ENCODE measurements at places on chromosomes 3 and 15.

GRCh38 chr15:58336161-58336560, 95.6 kb upstream of the LIPC start:
- no peak for DNase-seq

DNA sequence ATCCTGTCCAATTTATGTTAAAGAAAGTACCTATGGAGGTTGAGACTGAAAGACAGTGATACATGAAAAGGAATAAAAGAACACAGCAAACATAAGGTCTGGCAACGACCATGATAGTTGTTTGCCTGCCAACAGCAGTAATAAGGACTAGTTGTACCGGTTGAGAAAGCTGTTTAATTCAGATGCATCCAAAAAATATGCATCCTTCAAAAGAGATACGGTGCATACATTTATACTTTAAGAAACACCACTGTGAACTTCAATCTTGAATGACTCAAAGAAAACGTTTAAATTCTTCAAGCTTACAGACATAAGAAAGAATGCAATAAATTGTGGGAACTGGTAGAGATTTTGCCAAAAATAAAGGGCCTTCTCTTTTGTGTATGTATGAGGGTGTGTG, 492.1 kb downstream of the NLGN1 start:
- no peak for DNase-seq

GRCh38 chr3:168598250-168598649, 502.5 kb upstream of the GOLIM4 start:
- DNase-seq = no peak

DNA sequence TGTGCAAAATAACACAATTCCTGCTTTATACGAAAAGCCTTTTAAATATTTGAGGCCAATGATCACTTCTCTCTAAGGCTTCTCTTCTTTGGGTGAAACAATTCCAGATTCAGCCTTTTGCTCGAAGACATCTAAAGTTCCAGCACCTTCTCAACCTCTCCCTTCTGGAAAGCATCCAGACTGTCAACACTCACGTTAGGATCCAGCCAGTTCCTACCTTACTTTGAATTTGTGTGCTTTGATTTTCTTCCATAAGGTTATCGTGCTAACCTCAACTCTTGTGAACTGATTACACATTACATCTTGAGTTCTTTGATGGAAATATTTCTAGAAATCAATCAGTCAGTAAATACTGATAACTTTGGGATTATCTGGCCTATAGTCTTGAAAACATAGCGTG, 125.3 kb upstream of the ETV5 start:
- DNase-seq = no peak

GRCh38 chr15:99931703-99932603, 198.7 kb upstream of the LYSMD4 start:
- DNase-seq = no peak

- no peak for DNase-seq
Measured at GRCh38 chr3:100044369-100044768, 69.9 kb downstream of the FILIP1L start.

- no peak for DNase-seq
Measured at GRCh38 chr3:35184775-35185174, 454.6 kb upstream of the ARPP21 start.

DNA sequence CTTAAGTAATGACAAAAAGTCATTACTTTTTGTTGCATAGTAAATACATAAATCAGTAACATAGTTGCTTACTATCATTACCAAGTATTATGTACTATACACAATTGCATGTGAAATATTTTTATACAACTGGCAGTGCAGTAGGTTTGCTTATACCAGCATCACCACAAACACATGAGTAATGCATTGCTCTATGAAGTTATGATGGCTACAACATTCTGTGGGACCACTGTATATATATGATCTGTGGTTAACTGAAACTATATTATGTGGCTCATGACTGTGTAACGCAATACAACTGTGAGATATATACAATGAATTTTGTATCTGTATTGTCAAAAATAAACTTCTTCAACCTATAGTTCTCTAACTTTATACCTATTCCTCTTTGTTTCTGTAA, 113.7 kb upstream of the RBMS3 start:
- DNase-seq = no peak

GRCh38 chr3:38655708-38656300, 6.3 kb upstream of the SCN5A start:
- DNase-seq = no peak

GRCh38 chr15:70140543-70141375, 43.0 kb upstream of the TLE3 start:
- no peak for DNase-seq

DNA sequence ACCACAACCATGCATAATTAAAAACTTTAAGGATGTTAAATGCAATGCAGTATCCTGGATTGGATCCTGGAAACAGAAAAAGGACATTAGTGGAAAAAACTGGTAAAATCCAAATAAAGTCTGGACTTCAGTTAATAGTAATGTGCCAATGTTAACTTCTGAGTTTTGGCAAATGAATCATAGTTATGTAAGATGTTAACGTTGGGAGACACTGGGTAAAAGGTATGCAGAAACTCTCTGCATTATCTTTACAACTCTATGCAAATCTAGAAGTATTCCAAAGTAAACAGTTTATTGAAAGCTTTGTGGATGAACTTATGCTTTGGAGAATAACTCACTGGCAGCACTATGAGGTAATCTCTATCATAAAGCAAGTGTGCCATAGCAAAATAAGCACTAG, 357.4 kb downstream of the RORA start:
- no peak for DNase-seq

DNA sequence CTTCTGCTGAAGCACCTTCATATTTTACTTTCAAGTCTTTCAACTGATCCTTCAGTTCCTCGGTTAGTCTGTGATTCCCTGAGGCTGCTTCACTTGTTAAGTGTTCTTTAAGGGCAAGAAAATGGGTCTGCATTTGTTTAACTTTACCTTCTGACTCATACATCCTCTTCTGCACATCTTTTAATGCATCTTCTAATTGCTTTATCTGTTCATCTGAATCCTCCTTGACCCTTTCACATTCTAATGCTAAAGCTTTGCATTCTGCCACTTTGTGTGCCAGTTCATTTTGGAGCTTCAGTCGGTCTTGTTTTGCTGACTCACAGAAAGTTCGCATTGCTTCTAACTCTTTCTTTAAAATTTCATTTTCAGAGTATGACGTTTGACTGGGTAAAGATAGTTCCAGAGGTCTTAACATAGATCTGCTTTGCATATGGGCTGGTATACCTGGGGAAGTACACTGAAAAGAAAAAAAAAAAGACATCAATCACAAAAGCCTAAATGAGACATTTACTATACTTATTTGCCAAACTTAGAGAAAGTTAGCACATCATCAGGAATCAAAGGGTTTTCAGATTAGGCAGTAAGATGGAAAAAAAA, 94.3 kb downstream of the UACA start:
- DNase-seq = no peak

DNA sequence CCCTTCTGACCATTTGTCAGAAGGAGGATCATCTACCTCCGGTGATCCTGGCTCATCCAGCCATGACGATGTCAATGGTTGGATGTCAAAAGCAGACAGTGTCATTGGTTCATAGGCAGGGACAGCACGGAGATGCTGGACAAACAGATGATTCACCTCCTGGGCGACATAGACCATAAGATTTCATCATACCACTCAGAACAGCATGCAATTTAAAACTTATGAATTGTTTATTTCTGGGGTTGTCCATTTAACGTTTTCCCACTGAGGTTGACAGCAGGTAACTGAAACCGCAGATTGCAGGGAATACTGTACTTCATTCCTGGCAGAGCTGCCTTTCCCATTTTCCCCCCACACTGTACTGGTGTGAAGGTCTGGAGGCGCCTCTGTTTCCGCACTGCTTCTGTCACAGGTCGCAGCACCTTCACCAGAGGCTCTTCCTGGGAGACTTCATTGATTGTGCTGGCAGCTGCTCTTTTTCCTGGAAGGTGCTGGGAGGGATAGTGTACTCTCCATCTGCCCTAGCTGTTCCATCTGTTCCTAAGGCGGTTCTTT, 32.5 kb upstream of the TMOD3 start:
- DNase-seq = no peak

GRCh38 chr3:165185707-165186327, 10.4 kb downstream of the SLITRK3 start:
- DNase-seq = no peak

GRCh38 chr3:42755681-42756578, 17.1 kb downstream of the CCDC13 start:
- no peak for DNase-seq

DNA sequence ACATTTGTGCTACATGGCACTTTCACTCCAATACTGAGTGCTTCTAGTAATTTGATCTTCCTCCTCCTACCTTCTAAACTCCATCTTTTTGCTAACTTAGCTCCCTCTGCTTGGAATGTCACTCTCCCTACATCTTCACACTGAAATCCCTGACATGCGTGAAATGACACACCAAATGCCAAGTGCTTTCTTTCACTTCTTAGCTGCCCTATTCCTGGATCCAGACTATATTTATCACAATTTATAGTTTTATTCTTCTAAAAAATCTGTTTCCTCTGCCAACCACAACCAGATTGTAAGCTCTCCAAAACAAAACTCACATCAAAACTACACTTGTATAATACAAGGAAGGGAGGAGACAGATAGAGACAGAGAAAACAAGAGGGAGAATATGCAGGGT, 387.3 kb downstream of the FGF12 start:
- no peak for DNase-seq

DNA sequence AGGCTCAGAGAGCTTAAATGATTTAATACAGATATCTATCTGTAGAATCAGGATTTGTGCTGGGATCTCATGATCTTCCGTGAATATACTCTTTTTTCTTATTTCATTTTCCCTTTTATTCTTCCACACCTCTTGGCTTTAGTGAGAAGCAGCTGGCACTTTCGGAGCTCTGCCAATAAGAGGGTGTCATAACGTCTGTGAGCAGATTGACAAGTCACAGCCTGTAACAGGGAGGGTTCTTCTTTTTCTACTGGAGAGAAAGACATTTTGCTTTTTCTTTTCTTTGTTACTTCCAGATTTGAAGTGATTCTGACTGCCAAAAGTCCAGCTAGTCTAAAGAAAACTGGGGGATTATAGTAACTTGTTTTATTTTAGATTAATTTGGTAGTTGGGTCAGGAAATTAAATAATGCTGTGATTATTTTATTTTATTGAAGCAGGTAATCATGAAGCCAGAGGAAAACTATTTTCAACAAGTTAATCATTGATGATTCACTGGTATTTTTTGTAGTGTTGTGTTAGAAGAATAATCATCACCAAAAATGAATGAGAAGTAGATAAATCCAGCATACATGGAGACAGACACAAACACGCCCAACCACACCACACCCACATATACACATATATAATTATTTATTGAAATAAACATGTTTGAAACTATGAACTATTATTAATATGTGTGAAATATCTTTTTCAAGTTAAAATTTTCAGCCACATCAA, 69.8 kb downstream of the TNFAIP8L3 start:
- no peak for DNase-seq

DNA sequence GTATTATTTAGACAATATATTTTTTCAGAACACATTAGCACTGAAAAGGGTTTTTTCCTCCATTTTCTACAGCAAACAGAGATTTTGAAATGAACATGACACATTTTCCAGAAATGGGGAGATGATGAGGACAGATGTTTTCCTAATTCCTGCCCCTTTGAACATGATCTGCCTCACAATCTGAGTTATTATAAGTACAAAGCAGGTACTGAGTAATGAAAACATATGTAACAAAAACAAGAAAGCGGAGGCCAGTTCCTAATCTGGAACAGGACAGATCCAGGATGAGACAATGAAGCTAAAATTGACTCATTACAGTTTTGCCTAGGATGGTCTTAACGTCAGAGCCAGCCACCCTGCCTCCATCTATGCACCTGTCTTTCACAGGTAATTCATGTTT, 642.8 kb upstream of the NR2F2 start:
- no peak for DNase-seq

GRCh38 chr15:98888820-98889479, 118.6 kb downstream of the PGPEP1L start:
- DNase-seq = no peak

DNA sequence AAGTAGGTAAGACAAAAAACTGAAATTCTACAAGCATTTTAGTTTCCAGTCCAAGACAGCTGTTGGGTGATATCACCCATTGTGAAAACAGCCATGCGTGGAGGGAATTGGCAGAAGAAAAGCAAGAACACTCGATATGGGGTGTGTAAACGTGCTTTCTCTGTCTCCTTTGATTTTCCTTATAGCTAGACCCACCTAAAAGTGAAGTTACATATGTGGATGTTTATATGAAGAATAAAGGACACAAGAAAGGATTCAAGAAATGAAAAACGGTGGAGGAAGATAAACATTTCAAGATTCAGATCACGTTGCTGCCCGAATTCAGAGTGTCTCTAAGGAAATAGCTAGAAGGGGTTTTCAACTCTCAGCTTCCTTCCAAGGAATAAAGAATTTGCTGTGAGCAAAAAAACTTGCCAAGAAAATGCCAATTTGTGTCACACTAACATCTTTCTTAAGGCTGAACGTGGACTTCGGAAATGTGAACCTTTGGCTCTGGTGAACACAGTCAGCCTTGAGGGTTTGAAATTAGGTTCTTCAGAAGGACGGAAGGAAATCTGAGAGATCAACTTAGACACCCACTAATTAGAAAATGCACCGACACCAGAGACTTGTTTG, 269.0 kb upstream of the ADAMTS9 start:
- DNase-seq = no peak

DNA sequence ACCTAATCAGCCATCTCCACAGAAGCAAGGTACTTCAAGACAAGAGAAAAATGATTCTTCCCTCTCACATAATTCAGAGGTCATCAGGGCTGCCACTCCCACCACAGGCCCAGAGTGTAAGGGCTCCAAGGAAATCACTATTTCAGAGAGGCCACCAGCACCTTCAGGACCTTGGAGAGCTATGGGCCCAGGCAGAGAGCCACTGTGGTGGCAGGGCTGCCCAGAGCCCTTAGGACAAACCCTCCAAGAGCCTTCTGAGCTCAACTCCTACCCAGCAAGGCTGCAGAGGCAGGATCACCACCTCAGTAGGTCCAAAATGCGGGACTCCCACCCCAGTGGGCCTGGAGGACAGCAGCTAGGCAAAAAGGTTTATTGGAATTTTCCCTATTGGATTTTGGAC, 17.9 kb upstream of the FAN1 start:
- no peak for DNase-seq

GRCh38 chr3:13745636-13746035, 134.2 kb downstream of the WNT7A start:
- no peak for DNase-seq

DNA sequence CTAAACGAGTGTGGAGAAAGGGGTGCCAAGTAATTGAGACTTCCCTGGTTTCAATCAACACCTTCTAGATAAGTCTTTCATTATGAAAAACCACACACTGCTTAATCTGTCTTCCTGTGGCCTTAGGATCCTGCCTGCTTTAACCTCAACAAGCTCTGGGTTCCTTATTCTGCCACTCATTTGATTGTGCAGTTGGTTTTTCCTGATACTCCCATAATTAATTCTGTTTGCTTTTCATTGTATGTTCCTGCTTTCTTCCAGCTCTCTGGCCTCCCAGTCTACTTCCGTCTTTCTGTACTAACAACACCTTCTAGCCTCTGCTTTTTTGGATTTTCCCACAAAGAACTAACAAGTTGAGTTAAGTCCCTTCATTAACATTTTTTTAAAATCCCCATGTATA, 20.2 kb upstream of the GCNT3 start:
- no peak for DNase-seq

- no peak for DNase-seq
Measured at GRCh38 chr15:51588966-51589365, 33.6 kb downstream of the DMXL2 start.

GRCh38 chr3:15647611-15648167, 46.1 kb downstream of the BTD start:
- no peak for DNase-seq

- DNase-seq = no peak
Measured at GRCh38 chr3:65979162-65979561, 59.6 kb downstream of the MAGI1 start.

- DNase-seq = no peak
Measured at GRCh38 chr3:46595819-46596314, 16.5 kb upstream of the FAM240A start.
